BE2C (cell line): ENCODE measurements at places on chromosomes 4 and X.

GRCh38 chrX:130575831-130576389, 174.1 kb downstream of the RBMX2 start:
- peak; percentile 45 for DNase-seq

GRCh38 chr4:189355590-189355989, 585.1 kb upstream of the FRG1 start:
- no peak for DNase-seq

- DNase-seq = no peak
These were observed 43.1 kb upstream of the CYP2U1 start for GRCh38 chr4:107888237-107888636.

GRCh38 chrX:116417214-116417613, 19.2 kb upstream of the SLC6A14 start:
- DNase-seq = no peak

- DNase-seq = no peak
These were observed 116.4 kb upstream of the LSM6 start for GRCh38 chr4:146059151-146059550.

- no peak for DNase-seq
These were observed 1.5 kb downstream of the KLF8 start for GRCh38 chrX:56233682-56234081.
